ENCODE measurements at places on chromosomes 13 and 19. TPM values are rescaled to one million over a fixed set of nuclear protein-coding genes. Genes with fewer than 3 reads are reported as not detected.

The TLE2 gene
- 3.4 TPM for total RNA-seq

The BRME1 gene
- 0.36 TPM for total RNA-seq

The PODNL1 gene
- 7.2 TPM for total RNA-seq

The PEAK3 gene
- total RNA-seq = under 0.01 TPM

The SRRM5 gene
- not detected for total RNA-seq

The COG3 gene
- total RNA-seq = 56.8 TPM

The CHST8 gene
- total RNA-seq = not detected

The ZNF100 gene
- 1.6 TPM for total RNA-seq

The SHFL gene
- total RNA-seq = 36.8 TPM

The PSG4 gene
- 0.24 TPM for total RNA-seq

The LSM4 gene
- 66.2 TPM for total RNA-seq

The ZSCAN4 gene
- total RNA-seq = not detected

The HSD11B1L gene
- 14.1 TPM for total RNA-seq

Measured in hair follicle dermal papilla cell (primary cell).